ENCODE measurements at places on chromosomes 13 and 19. TPM values are rescaled to one million over a fixed set of nuclear protein-coding genes. Genes with fewer than 3 reads are reported as not detected.

- no peak for DNase-seq
Measured at GRCh38 chr13:24161980-24162525, 1.5 kb downstream of the SPATA13 start.

- no peak for DNase-seq
Measured at GRCh38 chr13:23488442-23488841, 54.9 kb upstream of the SACS start.

DNA sequence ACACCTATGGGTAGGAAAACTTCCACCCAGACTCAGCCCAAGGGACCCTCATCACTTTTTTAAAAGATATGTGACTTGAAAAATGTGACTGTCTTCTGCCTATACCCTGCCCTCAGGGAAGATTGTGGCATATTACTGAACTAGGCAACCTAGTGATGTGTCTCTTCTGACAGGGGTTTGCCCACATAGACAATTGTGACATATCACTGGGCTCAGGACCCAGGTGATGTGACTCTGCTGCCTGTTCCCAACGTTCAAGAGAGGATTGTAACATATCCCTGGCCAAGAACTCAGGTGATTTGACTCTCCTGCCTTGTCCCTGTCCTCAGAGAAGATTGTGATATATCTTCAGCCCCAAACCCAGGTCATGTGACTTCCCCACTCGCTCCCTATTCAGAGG lies 86.3 kb upstream of the ZNF43 start:
- DNase-seq, result no peak

DNA sequence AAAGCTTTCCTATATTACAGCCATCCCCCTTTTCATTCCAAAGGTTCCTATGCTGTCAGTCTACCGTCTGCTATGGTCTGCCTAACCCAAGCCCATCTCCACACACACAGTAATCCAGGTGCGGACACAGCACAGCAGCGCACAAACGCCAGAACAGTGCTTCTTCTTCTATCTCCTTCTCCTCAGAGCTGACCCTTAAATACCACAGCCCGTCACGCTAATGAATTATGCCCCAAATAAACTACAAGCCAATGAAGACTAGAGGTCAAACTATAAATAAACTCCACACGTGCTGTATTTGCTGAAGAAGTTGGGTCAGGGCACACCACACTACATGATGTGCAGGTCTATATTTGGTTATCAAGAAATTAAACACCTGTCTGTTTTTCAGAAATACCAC lies 71.8 kb downstream of the TBC1D4 start:
- no peak for DNase-seq

DNA sequence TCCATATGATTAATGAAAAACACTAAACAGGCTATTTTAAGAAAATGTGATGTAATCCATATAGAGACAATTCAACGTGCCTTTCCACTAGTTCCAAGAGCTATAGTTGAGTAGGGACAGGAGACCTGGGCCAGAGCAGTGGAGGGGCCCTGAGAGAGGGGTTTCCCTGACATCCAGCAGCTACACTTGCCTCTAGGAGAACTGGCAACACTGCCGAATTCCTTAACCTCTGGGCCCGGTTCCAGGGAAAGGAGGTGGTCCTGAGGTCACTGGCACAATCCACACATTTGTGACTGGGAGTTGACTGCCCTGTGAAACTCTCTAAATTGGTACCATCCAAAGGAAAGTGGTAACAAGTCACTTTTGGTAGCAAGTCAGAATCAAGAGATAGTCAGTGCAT lies 264.4 kb downstream of the DCLK1 start:
- DNase-seq, result no peak

GRCh38 chr19:43784241-43784980 lies 3.6 kb upstream of the KCNN4 start:
- DNase-seq, result peak; percentile 76

- DNase-seq, result no peak
Measured at GRCh38 chr13:95188128-95188527, 113.1 kb downstream of the ABCC4 start.

DNA sequence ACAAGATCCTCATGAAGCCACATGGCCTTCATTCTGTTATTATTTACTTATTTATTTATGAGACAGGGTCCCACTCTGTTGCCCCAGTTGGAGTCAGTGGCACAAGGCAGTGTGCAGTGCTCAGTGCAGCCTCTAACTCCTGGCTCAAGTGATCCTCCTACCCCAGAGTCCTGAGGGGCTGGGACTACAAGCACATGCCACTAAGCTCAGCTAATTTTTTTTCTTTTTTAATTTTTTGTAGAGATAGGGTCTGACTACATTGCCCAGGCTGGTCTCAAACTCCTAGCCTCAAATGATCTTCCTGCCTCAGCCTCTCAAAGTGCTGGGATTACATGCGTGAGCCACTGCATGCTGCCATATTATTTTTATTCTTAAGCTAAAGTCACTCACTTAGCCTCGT lies 241.4 kb downstream of the UQCRFS1 start:
- no peak for DNase-seq

DNA sequence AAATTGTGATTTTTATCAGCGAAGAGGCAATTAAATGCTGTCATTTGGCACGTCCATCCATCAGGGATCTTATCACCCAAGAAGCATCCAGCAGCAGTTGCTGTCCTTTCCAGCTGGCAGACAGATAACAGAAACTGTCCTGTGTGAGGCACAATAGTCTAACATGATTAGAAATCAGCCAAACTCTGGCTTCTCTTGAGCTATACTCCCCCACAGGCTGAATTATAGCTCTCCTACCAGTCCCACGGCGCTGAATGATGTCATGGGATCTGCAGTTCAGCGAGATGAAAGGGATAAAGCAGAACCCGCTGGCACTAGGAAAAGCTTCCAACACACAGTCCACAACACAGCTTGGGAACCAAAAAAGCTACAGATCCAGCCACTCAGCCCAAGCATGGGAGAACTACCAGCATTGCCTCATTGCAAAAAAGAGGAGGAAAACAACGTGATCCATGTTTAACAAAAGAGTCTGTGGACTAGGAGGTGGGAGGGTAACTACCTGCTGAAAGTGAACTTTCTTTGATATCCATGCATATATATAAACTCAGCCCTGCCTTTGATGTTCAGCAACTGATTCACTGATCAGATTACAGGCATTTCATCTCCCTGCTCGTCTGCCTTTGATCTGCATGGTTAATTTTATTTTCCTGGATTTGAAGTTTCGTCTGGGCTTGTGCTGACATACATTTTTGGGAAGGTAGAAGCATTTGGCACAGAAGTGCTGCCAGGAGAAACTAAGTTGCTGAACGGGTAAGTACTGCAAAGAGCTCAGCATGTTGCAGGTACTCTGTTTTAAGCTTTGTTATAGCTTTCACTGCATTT lies at the start of gene TNFRSF19:
TNFRSF19 (plus strand) TSS at position 314 of the 822 bp plus-strand sequence. CDS start 19,772 bp downstream, outside the sequence.
- peak; percentile 69 for DNase-seq

DNA sequence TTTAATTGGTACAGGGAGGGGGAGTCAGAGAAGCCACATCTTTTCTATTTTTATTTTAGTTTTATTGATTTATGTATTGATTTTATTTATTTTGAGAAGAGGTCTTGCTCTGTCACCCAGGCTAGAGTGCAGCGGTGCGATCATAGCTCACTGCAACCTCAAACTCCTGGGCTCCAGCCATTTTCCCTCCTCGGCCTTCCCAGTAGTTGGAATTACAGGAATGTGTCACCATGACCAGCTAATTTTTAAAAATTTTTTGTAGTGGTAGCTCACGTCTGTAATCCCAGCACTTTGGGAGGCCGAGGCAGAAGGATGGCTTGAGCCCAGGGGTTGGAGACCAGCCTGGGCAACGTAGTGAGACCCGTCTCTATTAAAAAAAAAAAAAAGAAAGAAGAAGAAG lies 4.1 kb downstream of the IL27RA start:
- DNase-seq, result no peak

DNA sequence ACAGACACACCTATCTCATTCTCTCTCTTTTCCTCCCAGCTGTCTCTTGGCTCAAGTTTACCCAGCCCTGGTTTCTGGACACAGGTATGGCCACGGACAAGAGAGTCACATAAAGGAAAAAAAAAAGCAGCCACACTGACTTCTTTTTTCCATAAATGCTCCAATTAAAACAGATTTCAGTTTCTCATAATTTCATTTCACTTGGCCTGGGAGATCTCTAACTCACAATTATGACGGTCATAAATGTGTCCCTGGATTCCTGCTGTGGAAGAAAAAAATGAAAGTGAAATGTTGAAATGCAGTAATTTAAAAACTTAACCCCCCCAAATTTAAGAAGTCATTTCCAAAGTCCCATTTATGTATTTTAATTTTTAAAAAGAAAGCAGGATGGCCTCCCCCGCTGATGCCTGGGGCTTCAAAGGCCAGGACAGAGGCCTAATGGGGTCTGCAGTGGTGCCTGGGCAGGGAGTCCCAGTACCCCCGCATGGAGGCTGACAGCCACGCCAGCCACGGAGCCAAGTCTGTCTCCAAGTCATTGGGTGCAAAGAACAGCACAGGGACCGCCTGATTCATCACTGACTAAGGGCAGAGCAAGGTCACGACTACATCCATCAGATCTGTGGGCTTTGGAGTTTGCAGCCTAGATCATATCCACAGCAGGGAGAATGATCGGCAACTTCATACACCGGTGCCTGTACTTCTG lies 79.7 kb downstream of the TSHZ3 start:
- no peak for DNase-seq

DNA sequence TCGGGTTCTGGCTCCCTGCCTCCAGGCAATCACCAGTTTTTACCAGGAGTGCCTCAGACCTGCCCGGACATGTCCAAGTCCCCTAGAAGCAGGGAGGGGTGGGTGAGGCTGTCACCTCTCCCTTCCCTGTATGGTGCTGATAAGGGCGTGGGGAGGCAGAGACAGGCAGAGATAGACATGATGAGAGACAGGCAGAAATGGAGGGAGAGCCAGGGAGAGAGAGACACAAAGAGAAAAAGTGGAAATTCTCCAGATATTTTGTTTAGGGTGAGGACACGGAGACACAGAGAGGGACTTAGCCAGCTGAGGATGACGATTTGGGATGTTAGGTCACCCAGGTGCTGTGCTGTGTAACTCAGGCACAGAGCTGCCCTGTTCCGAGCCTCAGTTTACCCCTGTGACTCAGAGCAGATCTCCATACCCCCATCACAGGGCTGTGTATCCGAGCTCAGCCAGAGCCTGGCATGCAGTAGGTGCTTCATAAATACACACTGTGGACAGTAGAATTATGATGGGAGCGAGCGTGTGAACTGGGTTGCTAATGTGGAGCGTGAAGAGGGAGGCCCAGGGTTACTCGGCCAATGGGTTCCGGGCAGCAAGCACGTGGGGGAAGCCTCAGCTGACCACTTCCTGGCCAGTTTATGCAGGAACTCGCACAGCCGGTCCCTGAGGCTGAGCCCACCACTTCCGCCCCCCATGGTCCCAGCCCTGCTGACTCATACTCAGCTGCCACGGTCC lies 11.9 kb upstream of the GDF15 start:
- peak; percentile 98 for DNase-seq

- DNase-seq, result no peak
Measured at GRCh38 chr13:43354153-43354945, 331.0 kb downstream of the DNAJC15 start.

DNA sequence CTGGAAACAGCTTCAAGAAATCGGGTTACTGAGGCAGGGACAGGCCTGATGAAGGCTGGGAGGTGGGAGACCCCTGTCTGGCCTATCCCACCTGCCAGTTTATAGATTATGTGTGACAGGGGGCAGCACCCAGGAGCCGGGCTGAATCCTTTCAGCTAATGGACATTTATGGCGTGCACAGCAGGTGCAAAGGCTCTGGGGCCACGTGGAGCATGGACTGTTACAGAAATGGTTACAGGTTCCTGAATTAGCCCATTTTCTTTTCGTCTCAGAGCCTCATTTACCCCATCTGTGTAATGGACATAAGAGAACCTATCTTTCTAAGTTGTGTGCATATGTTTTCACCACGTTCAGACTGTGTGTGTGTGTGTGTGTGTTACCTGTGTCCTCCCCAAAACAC lies 34.4 kb upstream of the TNFAIP8L1 start:
- no peak for DNase-seq

- DNase-seq, result no peak
Measured at GRCh38 chr13:26882731-26883130, 122.1 kb upstream of the GPR12 start.

- DNase-seq, result no peak
Measured at GRCh38 chr19:52343548-52343947, 7.5 kb downstream of the ZNF610 start.

- no peak for DNase-seq
Measured at GRCh38 chr13:109251956-109252355, 534.4 kb downstream of the IRS2 start.

DNA sequence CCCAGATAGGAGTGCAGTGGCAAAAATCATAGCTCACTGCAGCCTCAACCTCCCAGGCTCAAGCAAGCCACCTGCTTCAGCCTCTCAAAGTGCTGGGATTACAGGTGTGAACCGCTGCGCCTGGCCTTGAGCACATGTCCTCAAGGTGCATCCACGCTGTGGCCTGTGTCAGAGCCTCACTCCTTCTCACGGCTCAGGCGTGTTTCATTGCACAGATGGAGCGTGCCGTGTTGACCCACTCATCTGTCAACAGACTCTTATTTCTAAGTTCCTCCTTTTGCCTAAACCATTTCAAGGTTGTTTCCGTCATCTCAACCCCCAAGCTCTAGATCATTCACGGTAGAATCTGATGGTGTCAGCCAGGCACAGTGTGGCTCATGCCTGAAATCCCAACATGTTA lies 28.2 kb downstream of the ATP8B3 start:
- no peak for DNase-seq

DNA sequence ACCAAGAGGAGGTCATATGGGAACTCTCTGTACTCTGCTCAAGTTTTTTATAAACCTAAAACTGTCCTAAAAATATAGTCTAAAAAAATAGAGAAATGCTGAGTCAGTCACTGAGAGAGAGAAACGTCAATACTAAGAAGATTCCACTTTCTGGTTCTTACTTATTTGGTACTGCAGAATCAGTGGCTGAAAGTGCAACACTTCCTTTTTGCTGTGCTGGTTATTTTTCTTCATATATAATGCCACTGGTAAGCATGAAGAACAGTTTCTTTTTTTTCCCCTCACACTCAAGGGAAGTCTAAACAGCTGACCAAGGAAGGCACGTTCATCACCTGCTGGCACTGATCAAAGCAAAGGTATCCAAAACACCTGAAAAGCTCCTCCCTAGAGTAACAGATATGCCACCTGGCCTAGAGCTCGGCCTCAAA lies 44.3 kb upstream of the N4BP2L1 start:
- DNase-seq, result no peak

- DNase-seq, result no peak
Measured at GRCh38 chr19:47495478-47496372, 11.7 kb upstream of the KPTN start.

DNA sequence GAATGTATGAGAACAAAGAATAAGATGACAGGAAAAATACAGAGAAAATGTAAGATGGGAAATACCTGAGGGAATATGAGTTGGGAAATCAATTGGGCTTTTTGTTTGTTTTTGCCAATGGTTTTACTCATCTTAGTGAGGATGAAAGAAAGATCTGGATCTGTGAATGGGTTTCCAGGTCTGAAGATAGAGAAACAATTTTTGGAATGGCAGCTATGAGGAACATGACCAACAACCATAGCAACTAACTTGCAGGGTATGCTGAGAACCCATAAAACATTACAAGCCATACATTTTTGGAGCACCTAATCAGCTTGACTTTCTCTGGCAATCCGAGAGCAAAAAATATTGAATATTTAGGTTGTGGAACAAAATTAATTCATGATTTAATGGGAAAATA lies 290.0 kb downstream of the KCTD12 start:
- no peak for DNase-seq

- DNase-seq, result no peak
Measured at GRCh38 chr13:93577105-93577504, 350.5 kb downstream of the GPC6 start.

ZNF98 gene
- 3.0 TPM for total RNA-seq

CGB5 gene
- not detected for total RNA-seq

CFAP97D2 gene
- total RNA-seq, result not detected

REEP6 gene
- total RNA-seq, result 9.7 TPM

ACP7 gene
- total RNA-seq, result 0.33 TPM

CBARP gene
- 5.1 TPM for total RNA-seq

USHBP1 gene
- total RNA-seq, result 0.29 TPM

SYNGR4 gene
- 0.25 TPM for total RNA-seq

NFILZ gene
- not detected for total RNA-seq

PSG7 gene
- not detected for total RNA-seq

Measured in kidney epithelial cell (primary cell).